Left kidney (tissue), 8 donors: ENCODE measurements at places on chromosomes 5 and 9. TPM values are rescaled to one million over a fixed set of nuclear protein-coding genes. Genes with fewer than 3 reads are reported as not detected.

- no peak for DNase-seq
Observed at GRCh38 chr9:7341571-7341970, 458.0 kb downstream of the DMAC1 start.

Gene INSL4
- polyA plus RNA-seq, result not detected

Gene NMUR2
- polyA plus RNA-seq, result 0.15 TPM

DNA sequence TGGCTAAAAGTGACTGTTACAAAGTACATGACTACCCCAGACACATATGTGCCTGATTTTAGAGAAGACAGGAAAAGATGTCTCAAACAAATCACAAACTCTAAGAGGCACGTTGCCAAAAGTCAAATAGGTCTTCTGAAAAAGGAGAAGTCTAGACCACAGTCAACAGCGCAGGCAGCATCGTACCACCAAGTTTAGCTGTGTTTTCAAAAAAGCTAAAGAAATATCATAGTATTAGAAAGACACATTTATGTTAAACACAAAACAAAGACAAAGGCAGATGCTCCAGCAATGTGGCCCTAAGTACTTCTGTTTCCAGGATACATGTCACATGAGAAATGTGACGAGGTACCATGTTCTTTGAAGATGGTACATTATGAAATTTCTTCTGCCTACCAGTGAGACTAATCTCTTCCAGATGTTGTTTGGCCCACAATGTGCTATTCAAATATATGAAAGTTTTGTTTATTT lies 43.5 kb downstream of the LPAR1 start:
- no peak for DNase-seq

Gene SOWAHA
- polyA plus RNA-seq, result 4.0 TPM

GRCh38 chr5:10868956-10869355 lies 107.9 kb upstream of the DAP start:
- DNase-seq, result no peak

DNA sequence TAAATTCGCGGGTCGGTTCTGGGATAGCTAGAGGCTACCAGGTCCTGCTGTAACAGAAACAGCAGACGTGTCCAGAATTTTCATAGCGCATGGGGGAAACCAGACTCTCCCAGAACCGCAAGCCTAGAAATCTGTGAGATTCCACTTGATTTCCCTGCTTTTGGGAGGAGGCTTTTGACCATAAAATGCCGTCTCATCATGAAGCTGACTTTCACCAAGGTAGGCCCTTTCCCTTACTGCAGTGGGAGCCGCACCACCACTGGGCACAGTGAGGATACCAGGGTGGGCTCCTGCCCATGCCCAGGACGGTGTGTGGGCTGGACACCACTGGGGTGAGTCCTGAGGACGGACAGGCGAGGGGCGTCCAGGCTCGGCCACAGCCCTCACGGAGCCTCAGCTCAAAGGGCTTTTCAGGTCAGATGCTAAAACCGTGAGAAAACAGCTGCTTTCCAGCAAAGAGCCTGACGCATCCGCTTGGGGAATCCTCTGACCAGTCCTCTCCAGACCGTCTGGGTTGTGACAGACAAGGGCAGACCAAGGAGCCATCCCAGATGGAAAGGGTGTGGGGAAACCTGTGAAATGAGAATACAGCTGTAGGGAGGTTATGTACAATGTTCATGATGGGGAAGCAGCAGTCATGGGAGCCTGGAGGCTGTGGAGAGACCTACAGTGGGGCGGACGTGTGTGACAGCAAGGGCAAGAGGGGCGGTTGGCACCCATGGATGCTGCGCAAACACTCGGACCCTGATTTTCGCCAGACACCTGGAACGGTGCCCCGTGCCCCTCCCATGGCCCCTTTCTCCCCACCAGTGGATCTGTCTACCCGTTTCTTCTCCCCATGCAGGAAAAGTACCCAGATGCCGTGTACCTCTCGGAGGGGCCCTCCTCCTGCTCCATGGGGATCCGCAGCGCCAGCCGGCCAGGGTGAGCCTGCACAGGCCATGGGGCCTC lies 59.2 kb downstream of the IPPK start:
- DNase-seq, result no peak

DNA sequence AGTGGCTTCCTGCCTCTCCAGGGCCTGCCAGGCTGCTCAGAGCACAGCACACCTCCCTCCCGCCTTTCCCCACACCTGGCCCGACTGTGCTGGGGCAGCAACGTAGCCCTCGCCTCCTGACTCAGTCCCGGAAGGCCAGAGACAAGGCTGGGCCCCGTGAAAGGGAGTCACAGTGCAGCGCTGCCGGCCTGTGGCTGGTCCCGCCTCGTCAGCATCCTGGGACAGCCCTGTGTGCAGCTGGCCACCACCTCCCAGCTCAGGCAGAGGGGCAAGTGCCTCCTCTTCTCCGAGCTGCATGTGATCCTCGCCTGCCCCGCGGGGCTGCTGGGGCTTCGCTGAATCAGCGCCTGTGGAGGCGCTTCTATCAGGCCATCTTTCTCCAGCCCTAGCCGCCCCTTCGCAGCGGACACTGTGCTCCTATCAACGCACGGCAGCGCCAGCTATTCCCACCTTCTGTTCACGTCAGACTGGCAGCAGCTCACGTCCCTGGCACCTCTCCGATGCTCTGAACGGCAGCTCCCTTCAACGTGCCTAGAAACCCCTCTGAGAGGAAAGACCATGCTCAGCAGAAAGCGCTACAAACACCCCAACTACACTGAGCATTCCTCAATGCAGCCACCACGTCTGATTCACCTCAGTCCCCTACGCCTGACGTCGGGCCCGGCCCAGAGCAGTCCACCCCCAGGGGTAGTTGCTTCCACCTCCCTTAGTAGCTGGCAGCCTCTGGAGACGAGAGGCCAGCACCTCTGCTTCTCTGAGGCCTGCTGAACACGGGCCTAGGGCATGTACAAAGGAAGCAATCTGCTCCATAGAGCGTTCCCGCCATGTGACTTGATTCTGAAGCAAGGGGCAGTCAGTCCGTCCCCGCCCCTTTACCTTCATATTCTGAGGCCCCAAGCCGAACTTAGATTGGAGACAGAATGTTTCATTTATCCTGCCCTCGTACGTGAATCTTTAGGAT lies 78.8 kb downstream of the GPR21 start:
- no peak for DNase-seq

Gene SLC2A6
- 1.0 TPM for polyA plus RNA-seq

Gene SETX
- polyA plus RNA-seq, result 64.2 TPM

Gene PROB1
- 2.4 TPM for polyA plus RNA-seq

Gene TMEM215
- 0.12 TPM for polyA plus RNA-seq

- no peak for DNase-seq
Observed at GRCh38 chr9:106291786-106292185, 571.2 kb upstream of the ZNF462 start.

Gene MLLT3
- 32.4 TPM for polyA plus RNA-seq

- no peak for DNase-seq
Observed at GRCh38 chr9:73152543-73152844, 829 bp downstream of the ANXA1 start.

DNA sequence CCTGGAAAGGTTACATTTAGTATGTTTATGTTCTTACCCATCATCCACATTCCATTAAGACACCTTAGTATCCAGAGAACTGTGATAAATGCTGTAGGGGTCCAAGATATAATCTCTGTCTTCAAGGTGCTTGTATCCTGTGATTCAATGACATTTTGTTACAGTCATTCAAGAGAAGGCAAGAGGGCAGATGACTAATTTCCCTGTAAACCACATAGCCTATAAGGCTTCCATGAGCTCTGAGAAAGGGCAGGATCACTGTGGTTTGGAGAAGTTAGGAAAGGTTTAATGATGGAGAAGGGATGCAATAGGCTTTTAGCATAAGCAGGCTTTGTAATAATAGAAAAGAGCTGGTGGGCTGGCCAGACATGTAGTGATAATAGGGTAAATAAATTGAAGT lies 40.0 kb downstream of the PAPPA start:
- DNase-seq, result no peak

Gene TNFSF8
- polyA plus RNA-seq, result 0.27 TPM

- DNase-seq, result no peak
Observed at GRCh38 chr5:162067655-162068411, at the start of gene GABRG2. TSS of gene GABRG2 (plus strand) at chr5:162067773. CDS start at chr5:162068000, 227 bp downstream.

- no peak for DNase-seq
Observed at GRCh38 chr5:127517110-127517479, 345 bp upstream of the PRRC1 start.

Gene PHYKPL
- polyA plus RNA-seq, result 118 TPM

Gene PCDHGA8
- polyA plus RNA-seq, result 0.60 TPM

DNA sequence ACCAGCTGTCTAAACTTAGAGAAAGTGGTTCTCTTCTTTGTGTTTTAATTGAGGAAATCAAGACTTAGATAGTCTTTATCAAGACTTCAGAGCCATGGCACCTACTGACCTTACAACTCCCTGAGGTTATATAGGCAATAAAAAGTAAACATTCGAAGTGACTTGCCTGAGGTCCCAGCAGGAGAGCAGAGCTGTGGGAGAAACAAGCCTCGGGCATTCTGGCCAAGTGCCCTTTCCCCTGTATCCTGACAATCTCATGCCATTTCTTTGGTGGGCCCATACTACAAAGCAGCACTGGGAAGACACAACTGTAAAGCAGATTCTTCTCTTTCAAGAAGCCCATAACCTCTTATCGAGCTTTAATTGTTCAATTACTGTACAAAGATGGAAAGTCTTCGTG lies 23.1 kb downstream of the FREM1 start:
- no peak for DNase-seq

Gene ENG
- 53.5 TPM for polyA plus RNA-seq

Gene PRUNE2
- polyA plus RNA-seq, result 16.4 TPM

- no peak for DNase-seq
Observed at GRCh38 chr5:73648515-73648914, 22.5 kb downstream of the ARHGEF28 start.

Gene F12
- polyA plus RNA-seq, result 14.6 TPM

GRCh38 chr5:33167541-33167940 lies 273.2 kb upstream of the TARS1 start:
- DNase-seq, result no peak

Gene FAXDC2
- polyA plus RNA-seq, result 42.6 TPM

Gene EHMT1
- polyA plus RNA-seq, result 78.7 TPM

- peak; percentile 69 for DNase-seq
Observed at GRCh38 chr9:133742849-133743444, 4.8 kb upstream of the SARDH start.

Gene PCDHGA2
- polyA plus RNA-seq, result 6.8 TPM

DNA sequence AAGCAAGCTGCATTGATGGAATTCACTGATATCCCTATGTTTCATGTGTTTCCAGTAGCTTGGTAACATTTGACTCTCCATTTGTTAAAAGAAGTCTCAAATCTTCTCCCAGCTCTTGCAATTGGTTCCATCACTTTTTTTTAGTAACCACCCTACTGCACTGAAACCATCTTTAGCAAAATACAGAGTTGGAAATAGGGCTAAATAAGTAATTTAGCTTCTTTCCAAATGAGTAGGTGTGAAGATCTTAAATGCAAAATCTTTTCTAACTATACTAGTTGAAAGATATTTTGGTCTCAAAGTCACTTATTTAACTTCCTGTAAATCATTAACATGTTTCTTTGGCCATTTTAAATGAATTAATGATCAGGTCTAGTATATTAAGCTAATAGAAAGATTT lies 138.1 kb downstream of the DIRAS2 start:
- DNase-seq, result no peak

Gene OTP
- not detected for polyA plus RNA-seq

DNA sequence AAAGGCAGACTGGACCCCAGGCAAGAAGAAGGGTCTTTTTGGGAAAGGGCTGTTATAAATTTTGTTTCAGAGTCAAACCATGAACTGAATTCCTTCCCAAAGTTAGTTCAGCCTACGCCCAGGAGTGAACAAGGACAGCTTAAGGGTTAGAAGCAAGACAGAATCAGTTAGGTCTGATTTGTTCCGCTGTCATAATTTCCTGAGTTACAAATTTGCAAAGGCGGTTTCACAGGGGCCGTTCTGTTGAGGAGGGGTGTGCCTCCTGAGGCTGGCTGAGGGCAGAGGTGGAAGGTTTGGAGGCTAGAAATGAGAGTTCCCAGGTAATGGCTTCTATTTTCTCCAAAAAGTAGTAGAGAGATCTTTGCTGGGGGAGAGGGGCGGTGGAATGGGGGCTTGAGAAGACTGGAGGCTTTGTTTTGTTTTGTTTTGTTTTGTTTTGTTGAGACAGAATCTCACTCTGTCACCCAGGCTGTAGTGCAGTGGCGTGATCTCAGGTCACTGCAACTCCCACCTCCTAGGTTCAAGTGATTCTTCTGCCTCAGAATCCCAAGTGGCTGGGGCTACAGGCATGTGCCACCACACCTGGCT lies 4.1 kb upstream of the CERCAM start:
- no peak for DNase-seq

Gene ADRA1B
- 2.6 TPM for polyA plus RNA-seq

DNA sequence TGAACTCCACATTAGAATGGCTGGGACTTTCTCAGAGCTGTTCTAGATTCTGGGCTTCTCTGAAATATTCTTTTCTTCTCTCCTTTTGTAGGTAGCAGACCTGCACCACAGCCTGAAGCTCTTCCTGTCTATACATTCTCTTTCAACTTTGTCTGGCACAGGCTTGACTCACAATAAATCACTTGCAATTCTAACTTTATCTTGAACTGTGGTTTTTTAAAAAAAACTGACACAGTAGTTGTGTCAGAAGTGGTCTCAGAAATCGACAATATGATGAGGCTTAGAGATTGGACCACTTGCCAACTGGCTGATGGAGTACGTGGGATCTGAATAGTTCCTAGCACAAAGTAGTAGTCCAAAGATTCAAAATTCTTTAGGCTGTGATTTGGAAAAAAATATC lies 24.1 kb upstream of the CDH9 start:
- no peak for DNase-seq

GRCh38 chr5:87437724-87438123 lies 25.0 kb upstream of the CCNH start:
- no peak for DNase-seq

- DNase-seq, result no peak
Observed at GRCh38 chr5:42837601-42838000, 25.9 kb upstream of the SELENOP start.

DNA sequence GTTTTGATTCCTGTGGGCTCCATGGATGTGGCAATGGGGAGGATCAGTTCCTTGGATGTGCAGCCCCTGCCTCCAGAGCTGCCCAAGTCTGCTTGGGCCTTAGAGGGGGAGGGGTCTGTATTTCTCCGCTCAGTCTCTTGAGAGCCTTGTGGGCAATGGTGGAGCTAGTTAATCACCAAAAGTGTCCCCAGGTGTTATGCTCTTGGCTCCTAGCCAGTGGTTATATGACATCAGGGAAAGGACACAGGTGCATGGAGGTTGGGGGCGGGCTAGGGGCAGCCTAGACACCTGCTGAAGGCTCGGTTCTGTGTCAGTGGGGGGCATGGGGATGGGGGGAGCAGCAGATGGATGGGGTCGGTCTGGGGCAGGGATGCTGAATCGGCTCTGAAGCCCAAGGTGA lies 12.4 kb upstream of the ARAP3 start:
- no peak for DNase-seq

Gene PCDHGA11
- 5.1 TPM for polyA plus RNA-seq

Gene SLC25A48
- 4.1 TPM for polyA plus RNA-seq

- no peak for DNase-seq
Observed at GRCh38 chr9:71524516-71524915, 243.8 kb downstream of the CEMIP2 start.

GRCh38 chr5:81729276-81729675 lies 21.6 kb downstream of the SSBP2 start:
- no peak for DNase-seq

Gene SLC6A3
- 0.60 TPM for polyA plus RNA-seq

DNA sequence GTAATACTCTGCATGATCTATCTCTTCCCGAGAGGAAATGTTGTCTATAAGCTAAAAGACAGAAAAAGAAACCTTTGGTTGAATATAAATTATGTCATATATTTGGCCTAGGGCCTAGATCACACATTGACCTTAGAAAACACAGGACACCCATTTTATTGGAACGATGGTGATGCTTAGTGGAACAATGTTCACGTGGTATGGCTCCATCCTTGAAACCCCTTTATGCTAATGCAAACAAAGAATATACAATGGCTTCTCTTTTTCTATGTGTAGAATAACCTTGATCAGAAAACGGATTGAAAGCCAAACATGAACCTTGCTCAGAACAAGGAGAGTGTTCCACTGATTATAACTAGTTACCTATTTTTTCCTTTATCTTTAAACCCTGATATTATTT lies 24.5 kb downstream of the MRPS27 start:
- DNase-seq, result no peak
